ENCODE measurements at places on chromosomes 12 and 14.

GRCh38 chr12:103640831-103641230, 53.8 kb downstream of the STAB2 start:
- no peak for DNase-seq

DNA sequence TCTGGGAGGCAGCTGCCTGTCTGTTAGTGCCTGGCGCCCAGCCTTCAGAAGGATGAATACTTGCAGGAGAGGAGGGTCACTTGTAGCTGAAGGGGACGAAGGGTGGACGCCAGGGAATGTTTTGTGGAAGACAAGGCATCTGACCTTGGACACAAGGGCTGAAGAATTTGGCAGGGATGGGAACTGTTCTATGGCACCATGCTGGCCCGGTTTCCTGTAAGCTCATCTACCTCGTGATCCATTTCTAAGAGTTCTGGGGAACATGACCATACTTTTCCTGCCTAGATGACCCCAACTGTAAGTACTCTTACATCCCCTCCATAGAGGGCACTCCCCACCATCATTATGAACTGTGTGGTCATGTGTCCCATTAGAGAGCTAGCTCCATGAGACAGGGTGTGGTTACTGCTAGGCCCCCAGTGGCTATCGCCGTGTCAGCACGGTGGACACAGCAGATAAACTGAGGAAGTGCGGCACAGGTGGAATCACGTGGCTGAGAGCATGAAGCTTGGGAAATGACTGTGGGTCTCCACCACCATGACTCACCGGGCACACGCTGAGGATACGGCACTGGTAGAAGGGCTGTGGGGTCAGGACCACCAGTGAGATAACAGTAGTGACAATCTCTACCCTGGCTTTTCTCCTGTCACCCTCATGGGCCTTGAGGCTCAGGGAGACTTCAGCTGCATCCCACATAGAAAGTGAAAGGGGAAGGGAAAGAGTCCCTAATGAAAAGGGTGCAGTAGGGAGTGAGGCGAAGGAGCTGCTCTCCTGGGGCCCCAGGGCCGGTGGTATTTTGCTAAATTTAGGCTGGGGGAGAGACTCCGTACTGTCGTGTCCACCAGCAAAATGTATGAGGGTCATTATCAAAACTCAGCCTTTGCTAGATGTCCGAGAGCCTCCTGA, 252.6 kb downstream of the FOXN3 start:
- no peak for DNase-seq

GRCh38 chr14:91858536-91859275, 8.6 kb downstream of the TC2N start:
- peak; percentile 37 for DNase-seq

DNA sequence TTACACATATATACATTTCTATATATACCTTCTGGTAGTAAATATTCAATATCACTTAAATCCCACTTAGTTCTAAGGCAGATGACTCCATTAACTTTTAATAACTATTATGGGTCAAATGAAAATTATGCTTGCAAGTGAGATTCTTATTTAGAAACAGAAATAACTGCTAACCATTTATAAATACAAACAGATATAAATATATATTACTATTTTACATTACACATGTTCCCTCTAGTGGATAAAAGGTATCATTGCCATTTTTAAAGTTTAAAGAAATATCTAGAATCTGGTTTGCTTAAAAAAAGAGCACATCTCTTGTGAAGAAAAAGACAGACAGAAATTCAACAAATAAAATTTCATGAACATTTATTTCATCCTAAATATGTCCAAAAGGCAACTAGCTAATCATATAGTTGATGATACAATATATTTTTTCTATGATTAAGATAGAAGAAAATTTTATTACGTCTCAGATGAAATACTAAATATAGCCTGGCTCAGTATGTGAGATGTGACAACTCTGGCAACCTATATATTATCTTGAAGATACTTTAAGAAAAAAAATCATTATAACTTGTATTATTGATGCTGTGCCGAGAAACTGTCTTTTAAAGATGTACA, 11.7 kb upstream of the RAD51AP1 start:
- no peak for DNase-seq

- no peak for DNase-seq
These were observed 7.2 kb downstream of the CARMIL3 start for GRCh38 chr14:24058951-24059475.

GRCh38 chr14:34971801-34972200, 11.0 kb upstream of the SRP54 start:
- no peak for DNase-seq
